Stimulated activated CD8-positive, alpha-beta memory T cell treated with anti-CD3 and anti-CD28 coated beads, Interleukin-4, amount 100 ng/mL, for 1 hour (primary cell): ENCODE measurements at places on chromosomes 11 and 22.

DNA sequence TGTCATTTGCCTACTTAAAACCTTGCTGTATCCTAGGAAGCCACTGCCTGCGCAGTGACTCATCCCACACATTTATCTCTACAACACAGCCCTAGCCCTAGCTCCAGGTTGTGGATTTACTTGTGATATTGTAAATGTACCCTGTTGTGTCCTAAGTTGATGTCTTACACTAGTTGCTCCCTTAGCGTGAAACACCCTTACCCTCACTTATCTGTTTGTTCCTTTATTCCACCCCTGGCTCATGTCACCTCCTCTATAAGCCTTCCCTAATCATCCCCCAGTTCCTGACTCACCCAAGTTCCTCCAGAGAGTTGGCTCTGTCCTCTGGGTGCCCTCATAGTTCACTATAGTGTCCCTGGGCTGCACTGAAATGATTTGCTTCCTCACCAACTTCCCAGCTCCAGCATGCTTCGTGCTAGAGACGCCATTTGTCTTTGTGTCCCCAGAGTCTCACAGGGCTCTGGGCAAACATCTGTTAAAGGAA, 431.8 kb upstream of the FAT3 start:
- DNase-seq = no peak

DNA sequence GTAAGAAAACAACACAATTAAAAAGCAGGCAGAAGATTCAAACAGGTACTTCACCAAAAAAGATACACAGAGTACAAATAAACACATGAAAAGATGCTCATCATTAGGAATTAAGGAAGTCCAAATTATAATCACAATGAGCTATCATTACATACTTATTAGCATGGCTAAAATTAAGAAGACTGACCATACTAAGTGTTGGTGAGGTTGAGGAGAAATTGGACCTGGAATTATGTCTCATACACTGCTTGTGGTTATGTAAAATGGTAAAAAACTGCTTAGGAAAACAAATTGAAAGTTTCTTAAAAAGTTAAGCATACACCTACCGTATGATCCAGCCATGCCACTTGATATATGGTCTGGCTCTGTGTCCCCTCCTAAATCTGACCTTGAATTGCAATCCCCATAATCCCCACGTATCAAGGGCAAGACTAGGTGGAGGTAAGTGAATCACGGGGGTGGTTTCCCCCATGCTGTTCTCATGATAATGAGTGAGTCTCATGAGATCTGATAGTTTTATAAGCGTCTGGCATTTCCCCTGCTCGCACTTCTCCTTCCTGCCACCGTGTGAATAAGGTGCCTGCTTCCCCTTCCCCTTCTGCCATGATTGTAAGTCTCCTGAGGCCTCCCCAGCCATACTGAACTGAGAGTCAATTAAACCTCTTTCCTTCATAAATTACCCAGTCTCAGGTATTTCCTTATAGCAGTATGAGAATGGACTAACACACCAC, 4.8 kb downstream of the SAAL1 start:
- no peak for DNase-seq

- no peak for DNase-seq
These were observed 1387.0 kb upstream of the RAG2 start for GRCh38 chr11:37984991-37985390.

DNA sequence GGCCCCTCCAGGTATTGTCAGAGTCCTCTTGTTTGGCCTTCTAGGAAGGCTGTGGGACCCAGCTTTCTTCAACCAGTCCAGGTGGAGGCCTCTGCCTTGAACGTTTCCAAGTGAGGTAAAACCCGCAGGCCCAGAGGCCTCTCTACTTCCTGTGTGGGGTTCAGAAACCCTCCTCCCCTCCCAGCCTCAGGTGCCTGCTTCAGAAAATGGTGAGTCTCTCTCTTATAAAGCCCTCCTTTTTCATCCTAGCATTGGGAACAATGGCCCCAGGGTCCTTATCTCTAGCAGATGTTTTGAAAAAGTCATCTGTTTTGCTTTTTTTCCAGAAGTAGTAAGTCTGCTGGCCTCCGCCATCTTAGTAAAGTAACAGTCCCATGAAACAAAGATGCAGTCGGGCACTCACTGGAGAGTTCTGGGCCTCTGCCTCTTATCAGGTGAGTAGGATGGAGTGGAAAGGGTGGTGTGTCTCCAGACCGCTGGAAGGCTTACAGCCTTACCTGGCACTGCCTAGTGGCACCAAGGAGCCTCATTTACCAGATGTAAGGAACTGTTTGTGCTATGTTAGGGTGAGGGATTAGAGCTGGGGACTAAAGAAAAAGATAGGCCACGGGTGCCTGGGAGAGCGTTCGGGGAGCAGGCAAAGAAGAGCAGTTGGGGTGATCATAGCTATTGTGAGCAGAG, at the start of gene CD3E:
TSS of gene CD3E (plus strand) at position 163 of the 681 bp plus-strand sequence. CDS start at position 386, 223 bp downstream.
- DNase-seq = peak; percentile 42

- DNase-seq = no peak
These were observed 80.2 kb upstream of the NTM start for GRCh38 chr11:131290185-131290584.

DNA sequence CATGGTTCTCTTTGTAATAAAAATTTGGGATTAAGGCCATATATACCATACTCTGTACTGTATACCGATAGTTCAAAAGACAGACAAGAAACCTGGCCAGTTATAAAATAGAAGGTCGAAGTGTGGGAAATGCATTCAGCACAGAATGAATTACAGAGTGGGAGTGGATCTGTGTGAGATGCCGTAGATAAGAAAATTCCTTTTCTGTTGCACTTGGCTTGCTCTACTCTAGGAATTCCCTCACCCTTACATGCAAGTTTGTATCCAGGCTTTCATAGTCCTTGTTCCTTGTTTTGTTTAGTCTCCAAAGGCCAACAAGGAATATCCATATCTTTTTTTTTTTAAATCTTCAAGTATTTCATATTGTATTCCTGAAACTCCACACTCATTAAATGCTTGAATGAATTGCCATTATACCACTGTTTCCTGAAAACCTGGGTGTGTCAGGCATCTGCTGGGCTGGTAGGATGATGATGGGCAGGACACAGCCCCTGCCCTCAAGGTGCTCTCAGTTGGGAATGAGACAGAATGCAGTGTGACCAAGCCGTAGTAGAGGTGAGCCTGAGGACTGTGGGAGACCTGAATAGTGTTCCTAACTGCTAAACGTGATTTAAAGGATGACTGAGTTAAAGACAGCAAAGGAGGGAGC, 53.5 kb downstream of the TEAD1 start:
- no peak for DNase-seq

DNA sequence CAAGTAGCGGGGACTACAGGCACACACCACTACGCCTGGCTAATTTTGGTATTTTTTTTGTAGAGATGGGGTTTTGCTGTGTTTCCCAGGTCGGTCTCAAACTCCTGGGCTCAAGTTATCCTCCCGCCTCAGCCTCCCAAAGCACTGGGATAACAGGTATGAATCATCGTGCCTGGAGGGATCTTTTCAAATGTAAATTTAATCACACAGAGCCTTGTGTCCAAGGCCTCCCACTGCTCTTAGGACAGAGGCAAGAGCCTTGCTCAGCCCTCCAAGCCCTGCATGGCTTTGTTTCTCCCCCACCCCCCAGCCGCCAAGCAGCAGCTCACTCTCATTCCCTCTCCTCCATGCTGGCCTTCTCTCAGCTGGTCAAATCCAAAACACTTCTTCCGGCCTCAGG, 75.3 kb upstream of the CREB3L1 start:
- DNase-seq = no peak

DNA sequence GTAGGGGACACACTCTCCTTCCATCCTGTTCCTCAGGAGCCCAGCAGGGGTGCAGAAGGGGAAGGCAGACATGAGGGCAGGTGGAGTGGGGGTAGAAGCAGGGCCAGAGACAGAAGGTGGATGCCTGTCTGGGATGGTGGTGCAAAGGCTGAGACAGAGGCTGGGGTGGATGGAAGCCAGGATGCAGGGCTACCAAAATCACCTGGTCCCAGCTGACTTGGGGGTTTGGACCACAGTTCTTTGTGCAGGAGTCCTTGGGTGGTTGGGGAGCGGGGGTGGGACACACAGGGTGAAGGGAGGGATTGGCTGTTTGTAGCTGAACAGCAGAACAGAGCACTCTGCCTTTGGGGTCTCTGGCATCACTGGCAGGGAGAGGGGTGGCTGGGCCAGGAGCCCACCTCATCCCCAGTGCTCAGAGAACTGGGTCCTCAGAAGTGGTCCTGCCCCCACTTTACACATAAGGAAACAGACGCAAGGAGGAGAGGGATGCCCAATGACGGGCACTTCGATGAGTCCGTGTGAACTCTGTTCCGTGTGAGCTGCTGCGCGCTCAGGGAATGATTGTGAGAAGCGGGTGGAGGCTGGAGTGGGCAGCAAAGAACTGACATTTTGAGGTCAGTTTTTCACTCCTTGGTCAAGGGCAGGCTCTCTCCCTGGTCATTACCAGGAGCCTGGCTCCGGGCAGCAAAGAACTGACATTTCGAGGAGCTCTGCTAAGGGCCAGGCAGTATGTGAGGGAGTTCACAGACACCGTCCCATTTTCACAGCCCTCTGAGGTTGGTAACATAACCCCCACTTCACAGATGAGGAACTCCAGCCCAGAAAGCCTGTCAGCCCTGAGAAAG, 1.9 kb downstream of the TAGLN start:
- no peak for DNase-seq

GRCh38 chr11:6474413-6474792, 662 bp upstream of the TRIM3 start:
- DNase-seq = no peak

DNA sequence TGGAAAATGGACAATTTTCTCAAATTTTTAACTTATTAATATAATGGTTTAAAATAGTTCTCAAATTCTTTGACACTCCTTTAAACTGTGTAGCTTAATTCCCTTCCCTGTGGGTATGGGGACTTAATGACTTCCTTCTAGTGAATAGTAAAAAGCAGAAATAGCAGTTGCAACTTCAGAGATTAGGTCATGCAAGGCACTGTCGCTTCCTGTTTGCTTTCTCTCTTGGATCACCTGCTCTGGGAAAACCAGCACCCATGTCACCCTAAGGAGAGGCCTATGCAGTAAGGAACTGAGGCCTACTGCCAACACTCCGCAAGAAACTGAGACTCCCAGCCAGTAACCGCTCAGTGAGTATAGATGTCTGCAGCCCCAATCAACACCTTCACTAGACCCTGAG, 5.5 kb upstream of the PANX3 start:
- DNase-seq = no peak

GRCh38 chr11:130847517-130847916, 68.8 kb downstream of the SNX19 start:
- DNase-seq = no peak

DNA sequence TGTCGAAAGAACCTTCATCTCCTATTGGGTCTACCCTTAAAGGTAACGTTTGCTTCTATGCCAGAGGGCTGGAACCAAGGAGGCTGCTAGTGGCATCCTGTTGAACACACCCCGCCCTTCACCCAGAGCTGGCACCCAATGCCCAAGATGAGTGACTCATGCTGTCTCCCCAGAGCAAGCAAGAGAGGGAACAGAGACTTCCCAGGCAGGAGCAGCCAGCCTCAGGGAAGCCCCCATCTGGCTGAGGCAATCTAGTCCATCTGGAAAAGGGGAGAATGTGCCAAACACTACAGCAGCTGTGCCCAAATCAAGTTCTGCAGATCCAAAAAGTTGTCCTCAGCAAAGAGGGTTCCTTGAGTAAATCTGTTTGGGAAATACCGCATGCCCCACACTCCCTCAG, 91.9 kb upstream of the TP53I11 start:
- DNase-seq = no peak

GRCh38 chr11:133693110-133693509, 152.2 kb downstream of the SPATA19 start:
- no peak for DNase-seq

DNA sequence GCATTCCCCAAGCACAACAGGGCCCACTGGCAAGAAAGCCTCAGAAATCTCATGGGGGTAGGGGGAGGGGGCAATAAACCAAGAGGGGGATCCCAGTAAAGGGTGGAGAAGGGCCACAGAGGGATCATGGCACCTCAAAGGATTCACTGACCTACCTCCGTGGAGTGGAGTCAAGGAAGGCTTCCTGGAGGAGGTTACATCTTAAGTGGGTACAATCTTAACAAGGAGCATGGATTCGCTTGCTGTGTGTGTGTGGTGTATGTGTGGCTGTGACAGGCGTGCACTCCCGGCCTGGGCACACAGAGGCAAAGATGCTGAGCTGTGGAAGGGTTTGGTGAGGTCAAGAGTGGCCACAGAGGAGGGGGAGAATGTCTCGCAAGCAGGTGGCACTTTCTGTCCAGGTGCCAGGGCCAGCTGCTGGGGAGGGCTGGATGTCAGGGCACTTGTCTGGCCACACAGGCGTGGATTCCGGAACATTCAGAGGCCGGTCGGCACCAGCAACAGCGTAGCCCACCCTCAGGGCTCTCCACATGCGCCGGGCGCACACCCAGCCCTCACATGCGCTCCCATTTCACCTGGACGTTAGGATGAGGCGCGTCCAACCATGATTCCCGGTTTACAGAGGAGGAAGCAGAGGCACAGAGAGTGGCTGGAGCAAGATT, 43.3 kb downstream of the WNT7B start:
- no peak for DNase-seq

- DNase-seq = no peak
These were observed 36.6 kb upstream of the MUC15 start for GRCh38 chr11:26608507-26609146.

- DNase-seq = peak; percentile 65
These were observed 796 bp downstream of the CHEK1 start for GRCh38 chr11:125625630-125626287.

- no peak for DNase-seq
These were observed 15.3 kb downstream of the HDHD5 start for GRCh38 chr22:17143826-17144225.

GRCh38 chr11:3046190-3046589, 11.0 kb downstream of the CARS1 start:
- DNase-seq = no peak
